Astrocyte of the spinal cord (primary cell): ENCODE measurements at places on chromosomes 16 and 17.

- DNase-seq: no peak
Measured at GRCh38 chr17:60145006-60145935, 4.5 kb upstream of the CA4 start.

DNA sequence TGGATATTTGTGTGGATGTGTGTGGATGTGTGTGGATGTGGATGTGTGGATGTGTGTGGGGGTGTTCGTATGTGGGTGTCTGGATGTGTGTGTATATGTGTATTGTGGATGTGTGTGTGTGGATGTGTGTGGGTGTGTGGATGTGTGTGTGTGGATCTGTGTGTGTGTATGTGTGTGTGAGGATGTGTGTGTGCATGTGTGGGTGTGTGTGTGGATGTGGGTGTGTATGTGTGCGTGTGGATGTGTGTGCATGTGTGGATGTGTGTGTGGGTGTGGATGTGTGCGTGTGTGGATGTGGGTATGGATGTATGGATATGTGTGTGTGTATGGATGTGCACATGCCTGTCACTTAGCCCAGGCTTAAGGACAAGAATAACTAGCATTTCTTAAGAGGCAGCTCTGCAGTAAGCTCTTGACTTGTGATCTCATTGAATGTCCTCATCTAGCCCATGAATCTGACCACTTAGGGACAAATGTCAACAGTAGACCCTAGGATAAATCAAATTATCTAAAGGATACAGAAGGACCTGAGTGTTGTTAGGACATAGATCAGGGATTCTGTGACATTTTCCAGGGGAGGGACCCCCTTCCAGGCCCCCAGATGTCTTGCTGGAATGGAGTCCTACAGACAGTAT is 83.5 kb downstream of the BMERB1 start:
- no peak for DNase-seq

- DNase-seq: no peak
Measured at GRCh38 chr17:35866341-35866950, 2.2 kb downstream of the HEATR9 start.

- peak; percentile 85 for DNase-seq
Measured at GRCh38 chr16:17723531-17724134, 252.9 kb upstream of the XYLT1 start.

- DNase-seq: peak; percentile 79
Measured at GRCh38 chr16:57029161-57030160, 40.1 kb downstream of the NLRC5 start.

- DNase-seq: no peak
Measured at GRCh38 chr16:57826706-57827625, 24.7 kb upstream of the KIFC3 start.

DNA sequence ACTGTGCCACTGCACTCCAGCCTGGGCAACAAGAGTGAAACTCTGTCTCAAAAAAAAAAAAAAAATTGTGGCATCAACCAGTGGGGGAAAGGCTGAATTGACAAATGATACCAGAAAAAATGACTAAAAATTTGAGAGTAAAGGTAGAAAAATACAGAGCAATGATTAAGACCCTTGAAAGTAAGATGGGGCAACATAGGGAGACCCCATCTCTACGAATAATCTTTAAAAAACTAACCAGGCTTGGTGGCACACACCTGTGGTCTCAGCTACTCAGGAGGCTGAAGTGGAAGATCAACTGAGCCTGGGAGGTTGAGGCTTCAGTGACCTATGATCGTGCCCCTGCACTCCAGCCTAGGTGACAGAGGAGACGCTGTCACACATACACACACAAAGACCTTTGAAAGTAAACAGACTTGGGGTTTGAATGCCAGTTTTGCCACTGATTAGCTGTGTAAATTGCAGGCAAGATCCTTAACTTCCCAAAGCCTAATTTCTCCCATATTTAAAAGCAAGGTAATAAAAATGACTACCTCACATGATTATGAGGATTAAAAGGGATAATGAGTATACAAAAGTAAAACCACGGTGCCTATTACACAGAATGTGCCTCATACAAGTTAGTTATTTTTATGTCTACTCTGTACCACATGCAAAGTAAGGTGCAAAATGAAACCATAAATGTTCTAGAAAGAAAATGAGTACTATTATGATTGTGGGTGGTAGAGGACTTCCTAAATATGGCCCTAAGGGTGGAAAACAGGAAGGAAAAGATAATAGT is 21.7 kb upstream of the PAFAH1B1 start:
- no peak for DNase-seq

DNA sequence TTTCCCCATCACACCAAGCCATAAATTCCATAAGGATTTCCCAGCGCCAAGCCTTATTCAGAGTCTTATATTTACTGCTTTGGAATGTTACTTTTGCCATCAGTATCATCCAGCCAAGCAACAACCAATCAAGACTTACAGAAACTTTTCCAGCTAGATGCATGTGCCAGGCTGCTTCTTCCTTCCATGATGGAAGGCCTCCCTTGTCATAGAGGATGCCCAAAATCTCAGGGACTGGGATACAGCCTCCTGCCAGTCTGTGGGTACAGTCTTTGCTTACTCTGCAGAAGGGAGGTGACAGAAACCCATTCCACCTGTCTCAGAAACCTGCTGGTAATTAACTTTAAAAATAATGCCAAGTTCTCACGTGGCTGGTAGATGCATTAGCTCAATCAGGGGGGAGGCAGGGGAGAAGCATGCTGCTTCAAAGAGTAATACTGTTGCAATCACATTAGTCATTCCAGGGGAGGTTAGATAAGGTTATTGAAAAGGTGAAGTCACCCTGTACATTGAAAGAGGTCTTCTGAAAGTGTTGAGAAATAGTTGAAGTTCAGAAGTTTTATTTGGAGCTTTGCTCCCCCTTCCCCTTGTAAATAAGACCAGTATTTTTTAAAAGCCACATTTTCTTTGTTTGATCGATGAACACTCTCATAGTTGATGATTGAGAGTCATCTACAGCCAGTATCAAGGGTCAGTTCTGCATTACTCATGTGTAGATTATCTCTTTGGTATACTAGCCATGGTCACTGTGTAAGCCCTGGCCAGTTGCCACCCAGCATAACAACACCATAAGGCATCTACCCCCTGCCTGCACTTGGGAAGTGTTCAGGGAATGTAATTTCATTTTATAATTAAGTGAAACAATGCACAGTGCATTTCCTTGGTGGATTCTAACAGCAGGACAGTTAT is 22.2 kb downstream of the HLF start:
- peak; percentile 54 for DNase-seq

- no peak for DNase-seq
Measured at GRCh38 chr17:75249564-75249963, 11.8 kb downstream of the GGA3 start.
